RKO (cell line): ENCODE measurements at places on chromosomes 2 and 18.
A peak's percentile ranks its signal among the peaks of the same experiment; 100 is the strongest.

DNA sequence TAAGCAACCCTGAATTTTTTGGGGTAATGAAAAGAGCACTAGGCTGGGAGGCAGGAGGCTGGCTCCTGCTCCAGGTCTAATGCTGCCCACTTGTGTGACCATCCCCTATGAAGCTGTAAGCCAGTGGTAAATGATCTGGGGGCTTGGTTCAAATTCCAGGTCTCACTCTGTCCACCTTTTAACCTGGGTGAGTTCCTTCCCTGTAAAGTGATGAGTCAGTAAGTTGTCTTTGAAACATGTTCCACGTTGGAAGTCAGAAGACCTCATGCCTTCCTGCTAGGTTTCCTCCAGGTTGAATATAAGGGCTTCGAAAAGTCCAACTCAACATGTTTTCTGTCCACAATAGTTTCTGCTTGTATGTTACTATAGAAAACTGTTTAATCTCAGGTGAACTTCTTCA, 160.9 kb upstream of the MYT1L start:
- DNase-seq: no peak

GRCh38 chr2:39994151-39994550, 215.1 kb upstream of the THUMPD2 start:
- DNase-seq: peak; percentile 80

DNA sequence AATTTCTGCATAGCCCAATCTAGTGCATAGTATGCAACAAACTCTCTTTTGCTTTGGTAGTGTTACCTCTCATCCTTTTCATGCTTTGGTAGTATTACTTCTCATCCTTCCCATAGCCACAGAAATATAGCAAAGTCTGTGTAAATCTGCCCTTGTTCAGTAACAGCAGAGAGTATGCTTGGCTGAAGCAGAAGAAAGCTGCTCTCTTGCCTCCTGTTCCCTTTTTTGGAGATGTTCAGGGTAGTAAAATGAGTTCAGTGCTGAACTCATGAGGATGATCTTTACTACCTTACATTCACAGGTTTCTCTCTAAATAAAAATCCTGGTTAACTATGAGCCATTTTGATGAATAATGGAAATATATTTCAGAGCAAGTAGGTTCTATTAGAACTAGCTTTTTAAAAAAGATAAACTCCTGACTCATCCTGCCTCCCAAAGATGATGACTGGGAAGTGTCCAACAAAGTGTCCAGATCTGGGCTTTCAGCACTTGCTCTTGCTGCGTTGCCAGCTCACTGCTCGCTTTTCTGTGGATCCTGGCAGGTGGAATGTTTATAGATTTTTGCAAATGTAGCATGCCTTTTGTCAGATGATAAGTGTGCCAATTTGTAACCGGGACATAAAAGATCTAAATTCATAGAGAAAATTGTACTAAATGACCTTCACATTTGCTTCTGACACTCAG, 29.4 kb upstream of the CHMP3 start:
- no peak for DNase-seq

- no peak for DNase-seq
Measured at GRCh38 chr2:178008636-178009289, 63.8 kb downstream of the PDE11A start.

DNA sequence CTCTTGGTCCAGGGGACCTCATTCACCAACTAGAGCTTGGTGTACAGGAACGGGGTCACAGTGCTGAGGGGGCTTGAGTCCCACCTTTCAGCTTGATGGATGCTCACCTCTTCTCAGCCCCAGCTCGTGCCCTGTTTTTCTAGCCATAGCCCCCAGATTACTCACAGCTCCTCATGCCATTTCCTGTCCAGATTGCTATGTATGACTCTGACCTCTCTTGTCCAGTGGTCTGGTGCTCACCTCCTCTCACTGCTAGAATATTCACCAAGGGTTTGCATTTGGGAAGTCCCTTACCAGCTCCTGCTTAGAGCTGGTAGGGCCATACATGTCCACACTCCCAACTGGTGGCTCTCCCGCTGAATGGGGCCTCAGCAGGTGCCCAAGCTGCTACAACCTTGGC, 5.9 kb downstream of the LBX2 start:
- DNase-seq: no peak

- DNase-seq: no peak
Measured at GRCh38 chr2:110994250-110994961, 126.3 kb upstream of the BCL2L11 start.

- no peak for DNase-seq
Measured at GRCh38 chr2:206970589-206971360, 31.5 kb downstream of the CPO start.

DNA sequence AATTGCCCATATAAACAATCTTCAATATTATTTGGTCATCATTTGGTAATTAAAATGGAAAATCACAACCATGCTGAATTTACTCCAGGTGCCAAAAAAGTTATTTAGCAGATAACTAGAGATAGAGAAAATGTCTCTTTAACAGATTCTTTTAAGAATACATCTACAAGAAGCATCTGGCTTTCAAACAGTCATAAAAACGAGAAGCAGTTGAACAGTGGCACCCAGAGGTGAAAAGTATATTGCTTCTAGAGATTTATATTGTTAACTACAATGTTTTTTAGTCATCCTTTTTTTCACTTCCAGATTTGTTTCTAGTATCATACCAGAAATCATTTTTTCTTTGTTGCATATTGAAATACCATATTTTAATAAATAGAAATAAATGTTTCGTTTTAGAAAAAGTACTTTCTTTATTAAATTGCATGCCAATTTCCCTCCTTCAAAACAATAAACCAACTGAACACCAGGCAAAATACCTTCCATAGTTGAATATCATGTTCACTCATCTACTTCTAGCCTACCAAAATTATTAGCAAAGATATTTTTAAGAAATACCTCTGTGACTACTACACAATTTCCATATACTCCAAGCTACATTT, 65.4 kb upstream of the HNRNPA3 start:
- DNase-seq: peak; percentile 81

GRCh38 chr18:74507097-74507881, 11.1 kb downstream of the CNDP2 start:
- DNase-seq: no peak

- DNase-seq: no peak
Measured at GRCh38 chr2:100146657-100146960, 4.2 kb upstream of the AFF3 start.

DNA sequence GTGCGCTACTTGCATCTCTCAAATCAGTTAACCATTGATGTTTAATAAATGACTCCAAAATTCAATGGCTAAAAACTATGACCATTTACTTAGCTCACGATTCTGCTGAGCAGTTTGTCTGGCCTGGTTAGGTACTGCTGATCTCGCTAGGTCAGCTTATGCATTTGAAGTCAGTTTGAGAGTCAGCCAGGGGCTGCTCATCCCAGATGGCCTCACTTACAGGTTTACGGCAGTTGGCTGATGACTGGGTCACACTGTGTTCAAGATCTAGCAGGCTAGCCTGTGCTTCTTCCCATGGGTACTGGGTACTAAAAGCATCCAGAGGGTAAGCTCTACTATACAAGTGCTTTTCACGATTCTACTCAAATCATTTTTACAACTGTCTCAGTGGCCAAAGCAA, 122.1 kb downstream of the DLGAP1 start:
- DNase-seq: no peak

DNA sequence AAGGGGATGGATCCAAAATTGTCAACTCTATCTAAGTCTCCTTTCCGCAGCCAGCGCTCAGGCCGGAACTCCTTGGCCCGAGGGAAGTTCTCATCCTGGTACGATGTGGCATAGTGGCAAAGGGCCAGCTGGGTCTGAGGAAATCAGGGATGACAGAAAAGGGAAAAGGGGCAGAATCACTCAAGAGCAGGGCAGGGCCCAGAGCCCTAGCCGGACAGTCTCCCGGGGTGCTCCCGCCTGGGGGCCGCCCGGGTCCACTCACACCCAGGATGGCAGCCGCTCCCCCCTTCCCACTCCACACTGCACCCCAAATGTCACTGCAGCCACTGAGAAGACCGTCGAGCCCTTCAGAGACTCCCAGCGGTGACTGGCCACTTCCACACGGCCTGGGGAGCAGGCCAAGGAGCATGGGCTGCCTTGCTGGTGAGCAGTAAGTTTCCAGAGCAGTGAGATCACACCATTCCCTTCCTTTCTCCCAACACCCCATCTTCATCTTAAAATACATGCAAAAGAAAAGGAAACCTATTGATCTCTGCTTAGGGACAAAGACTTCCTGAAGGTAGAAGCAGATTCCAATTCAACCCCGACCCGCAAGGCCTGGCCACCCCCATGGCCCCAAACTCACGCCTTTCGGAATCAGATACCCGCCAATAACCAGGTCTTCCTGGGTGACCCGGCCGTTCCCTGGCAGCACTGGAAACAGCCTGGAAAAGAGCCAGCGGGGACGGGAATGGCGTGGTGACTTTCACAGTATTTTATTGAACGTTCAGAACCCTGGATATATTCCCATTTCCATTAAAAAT, 26.7 kb downstream of the CYP27C1 start:
- no peak for DNase-seq

DNA sequence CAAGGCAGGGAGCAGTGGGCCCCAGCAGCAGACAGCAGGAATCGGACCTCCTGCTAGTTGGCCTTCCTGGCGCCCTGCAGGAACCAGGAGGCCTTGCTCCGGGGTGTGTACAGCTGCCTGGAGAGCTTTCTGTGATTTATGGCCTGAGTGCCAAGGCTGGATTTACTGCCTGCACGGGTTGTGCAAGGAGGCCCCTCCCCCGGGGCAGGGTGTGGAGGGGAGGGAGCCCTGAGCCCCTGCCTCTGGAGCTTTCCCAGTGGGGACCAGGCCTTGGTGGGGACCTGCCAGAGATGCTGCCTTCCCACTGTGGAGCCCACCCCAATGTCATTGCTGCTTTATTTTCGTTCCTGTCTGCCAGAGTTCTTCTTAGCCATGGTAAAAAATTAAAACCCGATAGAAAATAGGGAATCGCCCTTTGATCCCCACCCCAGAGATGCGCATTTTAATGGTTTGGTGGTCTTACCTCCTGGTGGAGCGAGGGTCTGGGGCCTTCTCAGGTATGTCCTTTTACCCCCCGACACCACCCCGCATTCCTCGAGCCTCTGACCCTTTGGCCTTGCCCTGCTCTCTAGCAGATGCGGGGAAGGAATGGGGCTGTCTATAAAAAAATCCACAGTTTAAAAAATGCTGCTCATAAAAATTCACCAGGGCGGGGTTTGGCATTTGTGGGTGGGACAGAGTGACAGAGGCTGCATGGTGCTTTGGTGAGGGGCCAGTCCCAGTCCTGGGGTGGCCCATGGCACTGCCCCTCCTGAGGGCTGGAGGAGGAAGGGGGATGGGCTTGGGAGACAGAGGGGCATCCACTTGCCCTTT, 6.9 kb upstream of the RALB start:
- DNase-seq: no peak

DNA sequence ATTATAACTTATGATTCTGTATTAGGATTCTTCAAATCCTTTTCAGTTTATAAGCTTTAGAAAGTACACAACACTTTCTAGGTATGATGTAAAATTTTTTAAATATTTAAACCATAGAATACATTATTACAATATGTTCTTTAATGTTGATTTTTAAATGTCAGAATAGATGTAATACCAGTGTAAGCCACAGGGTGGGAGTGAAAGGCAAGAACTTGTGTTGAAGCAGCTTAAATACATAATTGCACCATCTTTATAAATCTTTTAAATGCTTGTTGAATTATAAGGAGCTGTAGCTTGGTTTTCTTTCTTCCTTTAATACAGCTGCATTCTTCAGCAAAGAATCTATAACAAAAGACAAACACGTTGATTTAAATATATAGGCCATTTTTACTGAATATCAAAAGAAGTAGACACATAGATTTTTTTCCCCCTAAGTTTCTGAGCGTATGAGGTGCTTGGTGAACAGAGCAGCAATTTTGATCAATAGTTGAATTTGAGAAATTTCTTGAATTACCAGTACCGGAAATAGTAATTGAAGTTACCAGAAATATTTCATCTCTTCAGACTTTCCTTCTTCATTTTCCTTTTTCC, 63.0 kb downstream of the TANK start:
- peak; percentile 71 for DNase-seq

DNA sequence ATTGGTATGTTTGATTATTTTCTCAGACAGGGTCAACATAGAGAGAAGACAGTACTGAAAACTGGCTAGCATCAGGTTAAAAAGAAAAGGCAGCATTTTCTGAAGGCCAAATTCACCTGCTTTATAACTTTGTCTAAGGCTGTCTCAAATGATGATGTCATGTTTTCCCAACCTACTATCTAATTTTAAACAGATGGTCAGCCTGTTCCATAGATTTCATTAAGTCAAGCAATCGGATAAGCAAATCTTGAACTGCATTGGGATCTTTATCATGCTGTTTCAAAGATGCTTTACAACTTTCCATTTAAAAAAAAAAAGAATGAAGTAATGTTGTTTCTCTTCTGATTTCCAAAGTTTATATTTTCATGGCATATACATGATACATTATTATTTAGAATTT, 56.3 kb upstream of the SPOPL start:
- DNase-seq: no peak

GRCh38 chr2:217208867-217209266, 349.0 kb upstream of the TNP1 start:
- no peak for DNase-seq

DNA sequence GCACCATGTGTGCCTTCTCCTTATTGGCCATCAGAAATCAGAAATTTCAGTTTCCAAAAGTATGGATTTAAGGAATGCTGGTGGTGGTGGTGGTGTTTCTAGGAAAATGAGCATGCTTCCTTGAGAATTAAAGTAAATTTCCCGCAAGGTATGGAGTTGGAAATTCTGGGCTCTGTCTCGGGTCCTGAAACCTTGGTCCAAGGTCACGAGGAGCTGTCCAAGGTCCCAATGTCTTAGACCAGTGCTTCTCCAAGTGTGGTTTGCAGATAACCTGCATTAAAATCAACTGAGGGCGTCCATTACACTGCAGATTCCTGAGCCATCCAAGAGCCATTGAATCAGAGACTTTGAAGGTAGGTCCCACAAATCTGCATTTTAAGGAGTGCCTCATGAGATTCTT, 210.9 kb upstream of the PKDCC start:
- DNase-seq: peak; percentile 68

GRCh38 chr2:182447863-182448262, 21.0 kb upstream of the PDE1A start:
- DNase-seq: no peak

DNA sequence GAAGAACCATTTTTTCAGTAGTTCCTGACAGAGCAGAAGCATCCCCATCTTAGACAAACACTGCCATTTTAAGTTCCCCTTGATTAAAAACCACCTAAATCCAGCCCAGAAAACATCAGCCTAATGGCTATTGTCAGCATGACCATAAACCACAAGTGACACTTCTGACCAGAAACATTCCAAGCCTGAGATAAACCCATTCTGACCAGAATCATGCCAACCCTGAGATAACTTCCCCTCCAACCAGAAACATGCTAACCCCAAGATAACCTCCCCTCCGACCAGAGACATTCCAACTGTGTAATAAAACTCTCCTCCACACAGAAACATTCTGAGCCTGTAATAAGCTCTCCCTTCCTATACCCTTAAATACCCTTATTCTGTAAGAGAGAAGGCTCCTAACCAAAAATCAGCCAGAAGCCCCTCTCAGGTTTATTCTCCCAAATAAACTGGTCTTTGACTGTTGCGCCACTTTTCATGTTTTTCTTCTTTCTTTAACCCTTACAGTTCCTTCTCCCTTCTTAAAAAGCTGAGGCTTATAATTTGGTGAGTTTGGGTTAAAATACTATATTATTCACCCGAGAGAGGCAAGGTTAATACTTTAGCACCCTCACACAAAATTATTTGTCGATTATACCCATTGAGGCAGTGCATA, 149.7 kb downstream of the HNMT start:
- no peak for DNase-seq

GRCh38 chr2:99634234-99634633, 144.4 kb upstream of the REV1 start:
- DNase-seq: no peak

GRCh38 chr2:188973641-188974040, 532 bp upstream of the COL3A1 start:
- no peak for DNase-seq
